T-helper 17 cell (primary cell): ENCODE measurements at places on chromosomes 5 and 9.

DNA sequence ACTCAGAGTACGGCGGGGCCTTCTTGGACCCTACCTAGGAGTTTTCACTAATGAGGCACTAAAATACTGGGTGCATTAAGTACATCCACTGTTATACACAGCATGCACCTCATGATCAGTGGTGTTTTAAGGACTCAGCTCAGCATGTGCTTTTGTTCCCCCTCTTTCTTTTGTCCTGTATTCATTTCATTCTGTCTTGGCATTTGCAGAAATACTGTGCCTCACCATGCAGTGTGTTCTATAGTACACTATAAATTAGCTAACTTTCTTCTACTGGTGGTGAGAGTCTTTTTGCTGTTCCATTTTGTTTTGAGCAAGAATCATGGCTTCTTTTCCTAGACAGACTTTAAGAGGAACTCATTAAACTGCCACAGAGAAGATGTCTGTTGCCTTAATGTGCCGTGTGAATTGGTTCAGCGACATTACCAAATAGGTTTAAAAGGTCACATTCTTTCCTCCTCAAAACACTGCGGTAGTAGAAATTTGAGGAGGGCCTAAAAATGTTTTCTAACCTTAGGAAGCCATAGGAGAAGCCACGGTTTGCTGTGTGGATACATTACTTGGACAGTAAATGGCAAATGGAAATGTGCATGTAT lies 276.6 kb downstream of the MAST4 start:
- DNase-seq: no peak

DNA sequence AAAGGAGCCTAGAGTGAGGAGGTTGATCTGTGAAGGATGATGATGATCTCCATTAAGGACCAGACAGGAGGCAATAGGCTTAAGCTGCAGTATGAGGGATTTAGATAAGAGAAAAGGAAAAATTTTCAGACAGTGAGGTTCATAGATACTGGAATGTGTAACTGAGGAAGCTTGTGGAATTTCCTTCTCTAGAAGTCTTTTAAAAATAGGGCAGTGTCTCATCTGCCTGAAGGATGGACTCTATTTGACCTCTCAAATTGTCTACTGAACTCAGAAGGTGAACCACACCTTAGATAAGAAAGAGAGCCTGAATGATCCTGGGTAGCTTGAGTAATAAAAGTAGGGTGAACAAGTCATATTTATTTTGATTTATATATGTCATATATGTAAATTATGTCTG lies 148.2 kb upstream of the CDKN2B start:
- no peak for DNase-seq

- DNase-seq: no peak
Observed at GRCh38 chr5:141954194-141954593, 3.8 kb downstream of the PCDH12 start.

GRCh38 chr5:178522361-178522760 lies 67.8 kb downstream of the COL23A1 start:
- no peak for DNase-seq

DNA sequence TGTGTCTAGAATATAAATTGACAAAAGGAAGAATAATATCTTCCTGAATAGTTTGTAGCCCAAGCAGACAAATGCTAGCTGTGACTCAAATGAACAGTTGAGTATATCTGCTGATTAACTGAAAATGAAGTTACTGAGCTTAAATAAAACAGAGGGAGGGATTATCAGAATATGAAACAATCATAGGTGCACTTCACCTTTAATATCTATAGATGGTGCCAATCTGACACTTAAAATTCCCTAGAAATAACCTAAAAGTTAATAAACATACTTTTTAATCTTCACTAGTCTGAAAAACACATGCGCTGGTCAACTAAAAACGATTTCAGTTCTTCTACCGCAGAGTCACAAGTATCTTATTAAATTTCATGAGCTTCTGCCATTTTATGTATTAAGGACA lies 280.8 kb upstream of the RASA1 start:
- DNase-seq: no peak

- no peak for DNase-seq
Observed at GRCh38 chr5:8710426-8710930, 835.4 kb downstream of the SEMA5A start.

DNA sequence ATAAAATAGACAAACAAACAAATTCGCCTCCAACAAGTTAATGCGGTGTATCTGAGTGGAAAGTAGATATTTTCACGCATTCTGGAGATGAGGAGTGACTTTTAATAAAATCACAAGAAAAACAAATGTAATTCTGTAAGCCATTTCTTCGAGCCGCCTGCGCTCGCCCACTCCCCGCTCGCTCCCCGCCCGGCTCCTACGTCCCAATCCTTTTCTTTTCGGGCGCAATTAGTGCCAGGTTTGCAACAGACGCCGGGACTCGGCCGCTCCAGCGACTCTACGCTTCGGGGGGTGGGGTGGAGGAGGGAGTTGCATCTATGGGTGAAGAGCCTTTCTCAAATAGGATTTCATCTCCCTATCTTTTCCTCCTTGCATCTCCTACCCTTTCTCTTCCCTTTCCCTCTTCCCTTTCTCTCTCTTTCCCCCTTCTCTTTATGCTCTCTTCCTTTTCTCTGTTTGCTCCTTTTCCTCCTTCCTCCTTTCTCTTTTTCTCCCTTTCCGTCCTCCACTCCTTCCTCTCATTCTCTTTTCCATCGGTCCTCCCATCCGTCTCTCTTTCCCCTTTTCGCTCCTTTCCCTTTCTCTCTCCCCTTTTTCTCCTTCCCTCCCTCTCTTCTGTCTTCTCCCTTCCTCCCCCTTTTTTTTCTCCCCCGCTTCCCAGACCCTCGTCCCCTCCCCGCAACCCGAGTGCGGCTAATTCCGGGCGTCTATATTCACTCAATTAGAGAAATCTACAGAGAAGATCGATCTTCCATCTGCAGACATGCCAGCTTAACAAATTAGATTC lies 6.1 kb upstream of the OTP start:
- DNase-seq: no peak

GRCh38 chr9:78811622-78812276 lies 514.8 kb downstream of the PSAT1 start:
- DNase-seq: no peak
